Upper lobe of left lung (tissue), 6 donors: ENCODE measurements at places on chromosomes 3 and 15.

DNA sequence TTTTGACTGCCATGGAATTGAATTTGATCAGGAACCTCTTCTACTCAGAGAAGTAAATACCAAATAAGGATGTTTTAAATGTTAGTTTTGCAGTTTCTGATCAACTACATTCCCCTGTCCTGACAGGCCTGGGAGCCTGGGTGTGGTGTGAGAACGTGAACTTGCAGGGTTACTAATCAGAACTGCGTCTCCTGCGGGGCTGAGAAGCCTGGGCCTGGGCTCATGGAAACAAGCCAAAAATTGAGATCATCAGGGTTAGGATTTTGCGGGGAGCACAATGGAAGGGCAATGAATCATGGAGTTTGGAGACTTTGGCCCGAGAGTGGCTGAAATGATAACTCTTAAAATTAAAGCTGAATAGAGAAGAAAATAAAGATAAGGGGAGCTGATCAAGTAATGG lies 47.8 kb upstream of the C3orf70 start:
- no peak for DNase-seq

GRCh38 chr3:148992027-148992634 lies 791 bp downstream of the GYG1 start:
- DNase-seq, result peak; percentile 92

DNA sequence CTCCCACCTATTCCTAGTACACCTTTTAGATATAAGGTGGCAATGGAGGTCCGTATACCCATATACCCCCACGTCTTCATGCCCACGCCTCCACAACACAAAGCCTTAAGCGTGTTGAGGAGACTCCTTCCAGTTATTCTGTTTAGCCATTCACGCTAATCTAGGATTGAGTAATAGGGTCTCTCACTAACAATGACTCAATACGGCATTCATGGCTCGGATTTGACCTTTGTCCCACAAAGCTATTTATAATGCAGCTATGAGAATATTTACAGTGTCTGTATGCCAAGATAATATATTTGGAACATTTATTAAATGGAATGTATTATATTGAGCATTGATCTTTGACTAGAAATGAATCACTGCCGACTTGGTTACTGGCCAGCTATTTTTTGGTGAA lies 215.8 kb downstream of the KCNH8 start:
- DNase-seq, result no peak

GRCh38 chr3:46835054-46835453 lies 28.2 kb downstream of the MYL3 start:
- DNase-seq, result no peak

GRCh38 chr3:45653205-45653604 lies 36.0 kb upstream of the SACM1L start:
- no peak for DNase-seq

DNA sequence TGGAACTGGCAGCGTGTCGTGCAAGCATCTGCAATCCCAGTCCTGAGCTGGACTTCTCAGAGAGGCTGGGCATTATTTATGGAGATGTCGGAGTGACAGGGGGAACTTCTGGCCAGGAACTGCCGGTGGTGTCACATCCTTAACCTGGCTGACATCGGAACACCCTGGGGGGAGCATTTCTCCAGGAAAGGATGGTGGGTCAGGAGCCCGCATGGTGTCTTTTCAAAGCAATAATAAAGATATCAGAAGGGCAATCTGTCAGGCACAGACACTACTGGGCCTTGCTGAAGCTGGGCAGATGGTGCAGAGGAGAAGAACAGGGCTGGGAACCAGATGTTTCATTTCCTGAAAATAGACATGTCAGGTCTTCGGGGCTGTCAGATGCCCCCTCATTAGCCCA lies 133.5 kb downstream of the WNT7A start:
- DNase-seq, result no peak

DNA sequence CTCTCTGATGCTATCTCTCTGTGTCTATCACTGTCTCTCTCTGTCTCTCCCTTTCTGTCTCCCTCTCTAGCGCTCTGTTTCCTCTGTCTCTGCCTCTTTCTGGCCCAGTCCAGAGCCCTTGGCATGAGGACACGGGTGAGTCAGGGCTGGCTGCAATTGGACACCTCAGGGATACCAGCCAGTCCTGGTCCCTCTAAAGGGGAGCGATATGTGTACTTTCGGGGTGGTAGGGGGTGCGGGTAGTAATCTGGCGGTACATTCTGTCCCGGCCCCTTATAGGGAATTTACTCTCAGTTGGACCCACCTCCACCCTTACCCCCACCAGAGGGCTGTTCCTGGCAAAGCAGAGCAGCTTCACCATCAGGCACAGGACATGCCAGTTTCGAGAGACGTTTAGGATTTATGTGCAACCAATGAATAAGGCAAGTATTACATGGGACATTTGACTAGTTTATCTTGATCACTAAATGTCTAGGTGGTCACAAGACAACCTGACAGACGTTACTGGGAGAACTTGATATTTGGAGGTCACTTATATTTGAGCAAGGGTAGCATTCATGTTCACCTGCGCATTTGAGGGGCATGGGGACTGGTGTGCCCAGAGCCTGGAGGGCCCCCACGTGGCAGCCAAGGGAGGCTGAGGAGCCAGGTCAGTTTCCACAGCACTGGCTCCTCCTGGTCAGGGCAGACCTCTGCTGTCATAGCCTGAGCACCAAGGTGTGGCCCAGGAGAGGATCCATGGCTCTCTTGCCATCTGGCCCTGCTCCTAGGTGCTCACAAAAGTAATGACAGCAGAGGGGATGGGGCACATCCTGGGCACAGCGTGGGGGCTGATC lies 256.1 kb downstream of the PLCL2 start:
- no peak for DNase-seq

- DNase-seq, result no peak
These were observed 40.0 kb downstream of the DNAH1 start for GRCh38 chr3:52356126-52356525.

- no peak for DNase-seq
These were observed 116.5 kb downstream of the CMSS1 start for GRCh38 chr3:99933971-99934750.

GRCh38 chr3:108605491-108605890 lies 16.0 kb downstream of the DZIP3 start:
- no peak for DNase-seq

GRCh38 chr3:55676643-55677042 lies 189.5 kb upstream of the WNT5A start:
- no peak for DNase-seq

- no peak for DNase-seq
These were observed 36.2 kb downstream of the MTHFS start for GRCh38 chr15:79860661-79861060.

GRCh38 chr3:157868196-157868595 lies 238.0 kb downstream of the SHOX2 start:
- DNase-seq, result no peak

- no peak for DNase-seq
These were observed 27.7 kb downstream of the MAGI1 start for GRCh38 chr3:66010739-66011655.

GRCh38 chr3:38636464-38636863 lies 13.0 kb downstream of the SCN5A start:
- no peak for DNase-seq

GRCh38 chr3:52367891-52368880 lies 52.1 kb downstream of the DNAH1 start:
- no peak for DNase-seq

DNA sequence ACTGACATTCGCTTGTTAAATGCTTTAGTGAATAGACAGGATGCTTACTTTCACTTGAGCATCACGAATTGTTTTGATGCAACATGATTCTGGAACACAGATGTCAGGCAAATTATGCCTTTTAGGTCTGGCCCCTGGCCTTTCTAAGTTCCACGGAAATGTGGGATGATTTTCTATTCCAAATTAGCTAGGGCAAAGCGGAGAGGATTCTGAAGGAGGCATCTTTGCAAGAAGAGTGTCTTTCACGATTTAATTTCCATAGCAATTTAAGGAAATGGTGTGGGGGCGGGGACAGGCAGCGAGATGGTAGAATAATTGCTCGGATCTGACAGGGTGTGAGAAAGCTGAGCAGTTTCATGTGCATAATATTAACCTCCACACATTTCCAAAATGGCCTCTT lies 238.5 kb upstream of the KCNMB2 start:
- DNase-seq, result no peak

DNA sequence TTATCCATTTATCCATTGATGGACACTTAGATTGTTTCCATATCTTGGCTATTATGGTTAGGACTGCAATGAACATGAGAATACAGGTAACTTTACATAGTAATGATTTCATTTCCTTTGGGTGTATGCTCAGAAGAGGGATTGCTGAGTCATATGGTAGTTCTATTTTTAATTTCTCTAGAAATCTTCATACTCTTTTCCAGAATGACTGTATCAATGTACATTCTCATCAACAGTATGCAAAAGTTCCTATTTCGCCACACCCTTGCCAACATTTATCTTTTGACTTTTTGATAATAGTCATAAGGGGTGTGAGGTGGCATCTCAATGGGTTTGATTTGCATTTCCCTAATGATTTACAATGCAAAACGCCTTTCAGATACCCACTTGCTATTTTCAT lies 6.2 kb upstream of the NIPA1 start:
- DNase-seq, result no peak

GRCh38 chr3:164250923-164251322 lies 827.4 kb downstream of the SI start:
- DNase-seq, result no peak

DNA sequence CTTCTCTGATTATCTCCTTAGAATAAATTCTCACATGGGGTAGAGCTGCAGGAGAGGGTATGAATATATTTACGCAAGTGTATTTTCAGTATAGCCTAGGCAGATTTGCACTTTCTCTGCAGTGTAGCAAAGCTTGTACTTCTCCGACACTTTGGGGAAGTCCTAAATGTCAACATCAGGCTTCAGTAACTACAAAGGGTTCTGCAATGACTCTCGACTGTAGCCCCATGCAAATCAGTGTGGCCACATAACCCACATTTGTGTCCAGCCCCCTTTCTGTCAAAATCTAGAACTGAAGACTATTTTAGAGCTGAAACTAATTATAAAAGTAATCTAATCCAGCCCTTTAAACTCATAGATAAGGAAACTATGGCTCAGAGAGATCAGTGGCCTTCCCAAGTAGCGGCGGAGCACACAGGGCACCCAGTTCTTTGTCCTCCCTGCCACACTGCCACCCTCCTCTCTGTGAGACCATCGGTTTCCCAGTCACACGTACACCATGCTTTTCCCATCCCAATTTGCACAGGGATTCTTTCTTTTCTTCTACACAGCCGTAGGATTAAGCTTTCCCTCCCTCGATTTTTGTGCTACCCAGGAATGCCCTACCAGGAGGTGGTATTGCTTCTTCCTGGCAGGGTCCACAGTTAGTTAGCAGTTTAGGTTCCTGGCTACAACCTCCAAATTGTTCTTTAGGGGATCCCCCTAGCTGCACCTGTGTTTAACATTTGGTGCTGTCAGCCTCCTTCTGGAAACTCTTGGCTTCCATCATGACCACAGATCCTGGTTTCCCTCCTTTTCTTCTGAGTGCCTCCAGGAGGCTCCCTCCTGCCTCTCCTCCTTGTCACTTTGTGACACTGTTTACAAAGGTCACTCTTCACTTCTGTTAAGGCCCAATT lies 22.9 kb downstream of the MRAS start:
- no peak for DNase-seq

DNA sequence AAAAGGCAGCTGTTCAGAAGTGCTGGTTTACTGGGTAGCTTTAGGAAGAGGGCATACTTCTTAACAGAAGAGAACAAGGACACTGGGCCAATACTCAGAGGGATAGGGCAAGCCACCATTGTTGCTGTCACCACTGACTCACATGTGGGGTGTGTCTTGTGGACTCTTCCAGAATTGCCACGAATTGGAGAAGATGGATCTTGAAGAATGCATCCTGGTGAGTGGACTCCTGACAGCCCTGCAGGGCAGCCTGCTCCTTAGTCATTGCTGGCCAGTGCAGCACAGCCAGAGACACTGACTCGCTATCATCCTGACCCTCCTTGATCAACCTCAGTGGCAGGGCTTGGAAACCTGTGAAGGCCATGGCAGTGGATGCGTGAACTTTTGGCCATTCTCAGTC lies 62.3 kb downstream of the UBP1 start:
- DNase-seq, result no peak
